ENCODE measurements at places on chromosomes 2 and 18.
A peak's percentile ranks its signal among the peaks of the same experiment; 100 is the strongest.

- DNase-seq = peak; percentile 17
These were observed 6.4 kb upstream of the NPAS2 start for GRCh38 chr2:100813527-100813926.

DNA sequence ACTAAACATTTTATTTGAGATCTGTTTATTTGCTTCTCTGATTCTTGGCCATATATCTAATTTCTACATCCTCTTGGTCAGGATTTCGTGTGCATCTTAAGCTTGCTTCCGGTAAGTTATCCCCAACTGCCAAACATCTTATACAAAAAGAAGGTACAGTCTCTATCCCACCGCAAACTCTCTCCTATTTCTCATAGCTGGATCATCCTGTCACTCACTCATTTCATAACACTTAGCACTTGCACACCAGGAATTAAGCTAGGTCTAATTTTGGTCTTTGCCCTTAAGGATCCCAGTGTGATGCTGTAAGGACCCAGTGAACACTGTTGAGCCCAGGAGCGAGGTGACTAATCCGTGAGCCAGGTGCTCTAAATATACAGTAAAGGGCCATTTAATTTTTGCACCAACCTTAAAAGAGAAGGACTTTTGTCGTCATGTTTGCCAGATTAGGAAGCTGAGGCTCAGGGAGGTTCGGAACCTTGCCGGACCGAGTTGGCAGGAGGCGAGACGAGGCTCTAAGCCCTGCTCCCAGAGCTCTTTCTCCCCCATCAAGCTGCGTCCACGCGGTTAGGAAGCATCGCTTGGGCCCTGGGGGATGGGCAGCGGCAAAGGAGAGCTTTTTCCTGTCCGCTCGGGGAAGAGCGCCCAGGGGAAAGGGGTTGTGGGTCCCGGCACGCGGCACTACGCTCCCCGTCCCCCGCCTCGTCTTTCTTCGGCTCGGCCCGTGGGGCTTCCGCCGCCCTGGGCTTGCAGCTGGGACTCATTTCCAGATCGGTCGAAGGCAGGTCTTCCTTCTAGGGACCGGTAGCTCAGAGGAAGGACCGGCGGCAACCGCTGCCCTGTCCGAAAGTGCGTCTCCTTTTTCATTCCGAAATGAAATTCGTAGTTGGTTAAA lies 4.1 kb upstream of the ITPRIPL1 start:
- peak; percentile 36 for DNase-seq

GRCh38 chr2:219775506-219775905 lies 148.1 kb downstream of the SLC4A3 start:
- no peak for DNase-seq

DNA sequence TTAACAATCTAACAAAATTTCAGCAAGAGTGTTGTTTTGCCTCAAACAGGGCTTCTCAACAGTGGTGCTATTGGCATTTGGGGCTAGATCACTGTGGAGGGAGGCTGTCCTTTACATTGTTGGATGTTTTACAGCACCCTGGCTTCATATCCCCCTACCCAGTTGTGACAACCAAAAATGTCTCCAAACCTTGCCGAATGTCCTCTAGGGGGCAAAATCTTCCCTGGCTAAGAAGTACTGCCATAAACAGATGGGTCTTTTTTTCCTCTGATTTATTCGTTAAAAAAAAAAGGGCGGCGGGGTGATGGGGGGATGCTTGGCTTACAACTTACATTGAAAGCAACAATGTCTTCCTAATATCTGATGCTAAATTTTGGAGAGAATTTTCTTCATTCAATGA lies 207.6 kb upstream of the CCDC150 start:
- DNase-seq = no peak

GRCh38 chr2:152546230-152546837 lies 170.9 kb downstream of the PRPF40A start:
- no peak for DNase-seq

DNA sequence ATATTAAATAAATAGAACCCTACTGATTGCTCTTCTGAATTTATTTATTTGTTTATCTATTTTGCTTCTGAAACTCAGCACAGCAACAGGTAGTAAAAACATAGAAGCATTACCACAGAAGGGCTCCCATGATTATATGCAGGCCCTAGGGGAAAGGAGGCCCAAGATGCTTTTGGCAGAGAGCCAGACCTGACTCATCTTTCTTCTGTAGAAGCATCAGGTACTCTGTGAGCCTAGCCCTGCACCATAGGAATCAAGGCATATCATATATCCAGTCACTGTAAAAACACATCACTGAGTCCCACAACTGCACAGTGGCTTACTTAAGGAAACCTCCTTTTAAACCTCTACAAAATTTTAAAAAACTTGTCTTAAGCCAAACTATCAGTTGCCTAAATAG lies 1.8 kb downstream of the SCN9A start:
- DNase-seq = peak; percentile 43

- DNase-seq = no peak
These were observed 150.2 kb upstream of the SPATS2L start for GRCh38 chr2:200156166-200156835.

DNA sequence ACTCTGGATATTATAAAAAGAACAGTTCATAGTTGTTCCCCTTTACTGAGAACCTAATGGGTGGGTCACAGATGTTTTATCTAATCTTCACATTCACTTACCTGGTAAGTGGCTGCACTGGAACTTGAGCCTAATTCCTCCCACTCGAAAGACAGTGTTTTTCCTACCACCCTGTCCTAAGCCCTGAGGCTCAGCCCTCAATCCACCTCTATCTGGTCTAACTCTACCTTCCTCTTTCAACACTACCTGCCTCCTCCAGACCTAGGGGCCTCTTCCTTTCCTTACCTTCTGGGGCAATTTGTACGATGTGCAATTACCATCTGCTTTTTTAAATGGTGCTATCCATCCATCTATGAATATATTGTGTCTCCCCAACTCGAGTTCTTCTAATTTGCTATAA lies 9.7 kb upstream of the KIF3C start:
- no peak for DNase-seq

- DNase-seq = no peak
These were observed 40.6 kb upstream of the RNU4ATAC start for GRCh38 chr2:121489911-121490583.

DNA sequence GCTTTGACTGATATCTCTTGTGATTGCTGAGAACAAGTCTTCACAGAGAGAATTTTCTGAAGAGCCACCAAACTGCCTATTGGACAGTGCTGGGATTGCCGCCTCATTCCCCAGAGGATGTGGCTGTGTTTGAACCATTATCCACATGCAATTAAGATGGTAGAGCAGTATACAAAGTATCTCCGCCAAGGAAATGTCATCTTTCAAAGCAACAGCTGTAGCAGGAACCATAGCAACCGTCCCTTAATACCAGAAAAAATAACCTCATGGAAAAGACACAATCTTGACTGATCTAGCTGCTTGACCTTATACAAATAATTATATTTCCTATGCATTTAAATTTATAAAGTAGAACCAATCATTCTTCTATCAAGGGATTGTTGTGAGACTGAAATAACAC lies 772.6 kb upstream of the FAM98A start:
- DNase-seq = no peak

DNA sequence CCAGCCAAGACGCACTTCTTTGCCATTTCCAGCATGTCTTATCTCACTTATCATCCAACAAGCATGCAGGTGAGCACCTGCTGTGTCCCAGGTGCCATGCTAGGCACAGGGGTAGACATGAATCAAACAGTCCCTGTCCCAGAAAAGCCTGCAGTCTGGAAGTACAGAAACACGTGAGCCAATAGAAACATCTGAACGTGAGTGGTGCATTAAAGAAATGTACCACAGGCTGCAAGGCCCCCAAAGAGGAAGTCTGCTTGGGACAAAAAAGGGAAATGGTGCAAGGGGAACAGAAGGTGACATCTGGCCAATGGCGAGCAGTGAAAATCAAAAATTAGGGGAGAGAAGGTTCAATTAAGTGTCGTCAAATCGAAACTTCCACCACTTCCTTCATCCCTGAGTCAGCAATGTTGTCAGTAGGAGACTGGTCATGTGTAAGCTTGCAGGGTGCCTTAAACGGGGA lies 17.6 kb upstream of the TMEM247 start:
- no peak for DNase-seq

DNA sequence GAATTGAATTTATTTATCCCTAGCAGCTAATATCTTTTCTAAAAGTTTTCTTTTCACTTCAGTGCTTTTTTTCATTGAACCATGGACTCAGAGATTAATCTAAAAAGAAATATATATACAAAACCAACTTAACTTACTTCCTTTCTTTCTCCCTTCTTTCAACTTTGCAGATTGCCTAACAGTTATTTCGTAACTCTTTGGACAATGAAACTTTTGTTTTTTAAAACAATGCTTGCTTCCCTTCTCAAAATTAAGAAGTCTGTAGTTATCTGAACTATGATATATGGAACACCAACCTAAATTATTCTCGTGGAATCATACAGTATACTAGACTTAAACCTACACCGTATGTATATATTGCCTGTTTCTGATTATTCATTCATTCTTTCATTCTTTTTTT lies 62.9 kb downstream of the MIB1 start:
- no peak for DNase-seq

DNA sequence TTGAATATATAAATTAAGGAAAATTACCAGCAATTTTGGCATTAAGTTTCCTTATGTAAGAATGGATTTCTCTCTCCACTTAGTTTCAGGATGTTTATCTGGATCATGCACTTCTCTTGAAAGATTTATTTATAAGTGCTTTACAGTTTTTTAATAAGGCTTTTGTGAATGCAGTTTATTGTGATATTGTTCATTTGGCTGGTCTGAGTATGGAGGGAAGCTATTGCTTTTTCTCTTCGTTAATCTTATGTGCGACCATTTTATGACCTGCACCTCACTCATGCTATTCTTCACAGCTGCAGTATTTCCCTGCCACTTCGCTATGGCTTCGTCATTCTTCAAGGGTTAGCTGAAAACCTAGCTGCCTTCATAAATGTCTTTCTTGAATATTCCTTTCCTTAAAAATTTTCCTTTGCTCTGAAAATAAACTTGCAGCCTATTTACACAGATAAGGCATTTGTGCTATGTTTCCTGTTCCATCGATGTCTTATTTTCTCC lies 233.4 kb downstream of the SOCS6 start:
- DNase-seq = no peak

GRCh38 chr2:241553981-241554380 lies 4.6 kb upstream of the BOK start:
- no peak for DNase-seq

DNA sequence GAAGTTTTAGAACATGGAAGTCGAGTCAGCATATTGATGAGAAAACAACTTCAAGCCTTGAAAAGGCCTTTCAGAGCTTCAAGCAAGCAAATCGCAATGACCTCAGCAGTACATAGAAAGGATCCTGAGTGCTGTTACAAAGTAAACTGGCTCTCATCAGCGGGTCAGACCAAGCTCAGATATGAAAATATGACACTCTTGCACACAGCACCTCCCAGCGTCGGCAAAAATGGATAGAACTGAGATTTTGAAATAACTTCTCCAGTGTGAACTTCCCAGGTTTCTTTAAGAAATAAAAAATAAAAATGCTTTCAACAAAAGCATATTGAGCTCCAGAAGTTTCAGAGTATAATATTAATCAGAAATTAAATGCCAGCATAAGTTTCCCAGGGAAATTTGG lies 296.9 kb downstream of the FBXO15 start:
- DNase-seq = no peak

DNA sequence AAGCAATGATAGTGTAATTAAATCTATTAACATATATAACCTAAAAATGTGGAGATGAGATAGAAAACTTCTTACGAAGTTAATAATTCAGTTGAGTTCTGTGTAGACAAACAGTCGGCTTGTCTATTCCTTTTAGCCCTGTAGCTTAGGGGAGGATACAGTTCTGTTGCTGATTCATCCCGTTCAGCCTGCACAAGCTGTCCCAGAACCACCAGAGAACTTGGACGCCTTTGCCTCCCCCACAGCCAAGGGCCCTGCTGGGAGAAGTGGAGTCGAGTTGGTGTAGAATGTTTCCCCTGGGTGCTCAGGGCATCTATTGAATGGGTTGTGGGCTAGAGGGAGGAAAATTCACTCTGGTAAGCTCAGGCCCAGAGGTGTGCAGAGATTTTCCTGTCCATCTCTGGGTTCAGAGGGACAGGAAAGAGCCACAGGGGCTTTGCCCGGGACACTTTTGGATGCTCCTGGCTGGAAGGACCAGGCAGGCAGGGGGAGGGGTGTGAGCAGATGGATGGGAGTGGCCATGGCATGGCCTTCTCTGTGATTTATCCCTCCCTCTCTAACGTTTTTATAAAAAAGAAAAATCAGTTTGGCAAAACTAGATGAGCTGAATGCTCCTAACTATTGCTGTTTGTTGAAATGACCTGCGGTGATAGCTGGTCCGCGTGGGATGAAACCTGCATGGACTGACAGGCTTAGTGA lies 42.8 kb upstream of the GALR1 start:
- DNase-seq = no peak

DNA sequence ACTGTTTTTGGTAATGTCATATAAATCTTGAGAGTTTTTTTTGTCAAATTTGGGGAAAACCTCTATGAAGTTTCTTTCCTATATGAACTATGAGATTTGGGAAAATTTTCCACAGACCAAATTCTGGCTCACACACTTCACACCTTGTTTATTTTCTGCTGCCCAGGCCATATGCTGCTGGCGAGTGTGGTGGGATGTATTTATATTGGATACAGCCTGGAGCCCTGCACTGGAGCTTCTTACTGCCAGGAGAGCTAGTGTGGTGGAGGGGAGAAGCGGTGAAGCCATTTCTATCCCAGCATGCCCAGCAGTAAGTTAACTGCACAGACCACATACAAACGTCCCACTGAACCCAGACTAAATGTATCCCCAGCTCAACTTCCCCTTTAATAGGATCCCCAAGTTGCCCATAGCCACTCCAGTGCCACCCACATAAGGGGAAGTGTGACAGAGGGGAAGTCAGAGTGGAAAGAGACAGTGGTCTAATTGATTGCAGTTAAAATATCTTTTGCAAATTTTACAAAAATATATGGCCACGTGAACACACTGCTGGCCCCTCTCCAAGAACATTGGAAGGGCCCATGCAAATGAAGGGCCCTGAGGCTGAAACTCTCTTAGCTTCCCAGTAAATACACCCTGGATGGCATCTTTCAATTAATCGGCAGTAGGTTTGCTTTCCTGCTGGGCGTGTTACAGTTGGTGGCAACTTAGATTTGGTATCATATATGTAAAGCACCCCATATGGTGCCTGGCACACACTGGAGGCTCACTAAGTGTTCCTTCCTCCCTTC lies 146.6 kb upstream of the ITGA6 start:
- no peak for DNase-seq

- no peak for DNase-seq
These were observed 24.5 kb downstream of the CYP27A1 start for GRCh38 chr2:218806346-218806978.

DNA sequence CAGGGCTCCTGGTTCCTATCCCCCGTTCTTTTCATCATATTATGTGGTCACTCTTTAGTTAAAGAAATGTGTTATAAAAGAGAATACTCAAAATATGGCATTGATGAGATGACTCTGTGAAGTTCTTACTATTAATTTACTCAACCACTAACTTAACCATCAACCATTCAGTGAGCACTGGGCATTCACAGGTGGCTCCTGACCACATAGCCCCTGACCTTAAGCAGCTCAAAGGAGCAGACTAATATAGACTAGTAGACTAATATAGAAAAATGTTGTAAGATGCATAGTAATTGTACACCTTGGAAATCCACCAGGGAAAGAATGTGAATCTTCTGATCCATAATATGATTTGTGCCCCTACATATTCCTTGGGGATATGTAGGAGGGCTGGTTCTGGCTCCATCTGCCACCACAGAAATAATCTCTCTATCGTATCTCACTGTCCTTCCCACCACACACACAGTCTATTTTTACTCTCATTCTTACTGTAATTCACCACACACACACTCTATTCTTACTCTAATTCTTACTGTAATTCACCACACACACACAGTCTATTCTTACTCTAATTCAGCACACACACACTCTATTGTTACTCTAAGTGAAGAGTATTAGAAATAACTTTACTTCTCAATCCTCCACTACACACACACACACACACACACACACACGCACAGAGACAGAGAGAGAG lies 188.9 kb upstream of the ITGA4 start:
- DNase-seq = no peak

Measured in activated naive CD4-positive, alpha-beta T cell treated with anti-CD3 and anti-CD28 coated beads for 36 hours (primary cell).